Esophagus squamous epithelium (tissue), 5 donors: ENCODE measurements at places on chromosomes 16 and 17.

GRCh38 chr16:80637621-80638020, 96.8 kb downstream of the DYNLRB2 start:
- DNase-seq: no peak

DNA sequence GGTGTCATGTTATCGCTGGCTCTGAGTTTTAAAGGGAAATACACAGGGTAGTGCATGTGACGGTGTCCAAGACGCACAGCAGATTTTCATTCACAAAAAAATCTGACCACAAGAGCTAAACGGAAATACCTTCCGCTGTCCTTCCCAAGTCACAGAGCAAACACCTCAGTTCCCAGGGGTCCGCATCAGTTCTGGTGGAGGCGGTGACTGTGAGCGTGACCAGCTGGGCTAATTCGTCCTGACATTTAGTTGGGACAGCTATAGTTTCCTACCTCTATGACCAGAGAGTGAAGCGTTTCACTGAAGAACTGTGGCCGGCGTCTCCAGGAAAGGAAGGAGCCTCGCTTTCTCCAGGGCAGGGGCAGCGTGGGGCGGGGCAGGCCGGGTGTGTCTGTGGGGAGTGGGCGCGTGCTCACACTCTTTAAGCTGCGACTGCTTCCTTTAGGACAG, 10.5 kb upstream of the FASN start:
- no peak for DNase-seq

GRCh38 chr17:66858226-66859083, 23.5 kb downstream of the CACNG5 start:
- no peak for DNase-seq

DNA sequence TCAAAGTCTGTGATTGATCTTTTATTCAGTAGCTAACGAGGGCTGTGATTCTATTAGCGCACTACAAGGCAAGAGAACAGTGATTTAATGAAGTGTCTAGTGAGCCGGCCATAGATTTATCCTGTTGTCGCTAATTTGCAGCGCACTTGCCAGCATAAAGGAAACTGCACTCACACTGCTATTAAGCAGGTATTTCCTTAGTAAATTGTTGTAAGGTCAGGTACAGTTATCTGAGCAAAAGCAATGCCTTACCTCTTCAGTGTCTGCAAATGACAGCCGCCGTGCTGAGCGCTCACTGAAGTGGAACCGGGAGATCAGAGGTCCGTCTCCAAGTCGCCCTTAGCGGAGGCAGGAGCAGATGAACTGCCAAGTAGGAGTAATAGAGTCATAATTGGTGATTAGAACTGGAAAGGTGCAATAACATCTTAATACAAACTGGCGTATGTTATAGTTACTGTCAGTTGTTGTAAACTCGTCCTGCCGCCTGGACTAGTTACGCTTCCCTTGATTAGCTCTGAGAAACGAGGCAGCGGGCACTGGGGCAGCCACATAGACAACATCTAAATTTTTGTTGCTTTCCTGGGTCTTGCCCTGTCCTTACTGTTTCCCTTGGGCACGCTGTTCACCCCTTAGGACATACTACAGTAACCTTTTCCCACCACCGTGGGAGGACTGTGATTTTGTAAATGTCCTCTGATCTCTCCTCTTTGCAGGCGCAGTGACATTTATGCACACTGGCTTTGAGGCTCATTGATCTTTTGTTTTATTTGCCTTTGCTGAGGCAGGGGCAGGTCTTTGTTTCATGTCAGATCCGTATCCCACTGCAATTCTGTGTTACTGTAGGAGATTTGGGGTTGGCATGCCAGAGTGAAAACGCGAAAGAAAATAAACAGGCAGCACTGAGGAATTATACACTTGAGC, 363.1 kb downstream of the WWOX start:
- DNase-seq: no peak

DNA sequence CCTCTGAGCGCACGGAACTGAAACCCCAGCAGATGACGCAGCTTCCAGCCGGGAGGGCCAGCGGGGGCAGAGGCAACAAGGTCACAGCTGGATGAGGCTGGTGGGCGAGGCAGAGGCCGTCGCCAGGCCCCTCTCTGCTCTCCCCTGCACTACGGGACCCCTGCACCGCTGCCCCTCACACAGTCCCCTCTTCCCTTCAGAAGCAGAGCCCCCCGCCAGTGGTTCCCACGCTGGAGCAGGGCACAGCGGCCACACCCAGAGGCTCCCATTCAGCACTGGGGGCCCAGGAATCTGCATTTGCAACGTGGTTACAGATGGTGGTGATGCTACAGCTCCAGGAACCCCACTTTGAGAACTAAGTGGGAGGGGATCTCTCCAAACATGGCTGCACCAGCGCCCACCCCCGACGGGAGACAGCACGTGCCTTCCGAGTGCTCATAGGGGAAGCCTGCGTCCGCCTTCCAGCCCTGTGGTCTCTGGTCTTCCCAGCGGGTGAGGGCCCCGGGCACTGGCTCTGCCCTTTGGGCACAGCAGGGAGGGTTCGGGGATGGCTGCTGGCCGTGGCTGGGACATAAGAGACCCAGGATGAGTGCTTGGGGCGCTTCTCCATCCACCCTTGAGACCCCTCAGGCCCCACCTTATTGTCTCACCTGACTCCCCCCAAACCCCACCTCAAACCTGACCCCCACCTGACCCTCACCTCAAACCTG, 4.7 kb upstream of the RAB40B start:
- DNase-seq: no peak

- DNase-seq: no peak
Observed at GRCh38 chr17:79659376-79659775, 48.5 kb upstream of the RBFOX3 start.

DNA sequence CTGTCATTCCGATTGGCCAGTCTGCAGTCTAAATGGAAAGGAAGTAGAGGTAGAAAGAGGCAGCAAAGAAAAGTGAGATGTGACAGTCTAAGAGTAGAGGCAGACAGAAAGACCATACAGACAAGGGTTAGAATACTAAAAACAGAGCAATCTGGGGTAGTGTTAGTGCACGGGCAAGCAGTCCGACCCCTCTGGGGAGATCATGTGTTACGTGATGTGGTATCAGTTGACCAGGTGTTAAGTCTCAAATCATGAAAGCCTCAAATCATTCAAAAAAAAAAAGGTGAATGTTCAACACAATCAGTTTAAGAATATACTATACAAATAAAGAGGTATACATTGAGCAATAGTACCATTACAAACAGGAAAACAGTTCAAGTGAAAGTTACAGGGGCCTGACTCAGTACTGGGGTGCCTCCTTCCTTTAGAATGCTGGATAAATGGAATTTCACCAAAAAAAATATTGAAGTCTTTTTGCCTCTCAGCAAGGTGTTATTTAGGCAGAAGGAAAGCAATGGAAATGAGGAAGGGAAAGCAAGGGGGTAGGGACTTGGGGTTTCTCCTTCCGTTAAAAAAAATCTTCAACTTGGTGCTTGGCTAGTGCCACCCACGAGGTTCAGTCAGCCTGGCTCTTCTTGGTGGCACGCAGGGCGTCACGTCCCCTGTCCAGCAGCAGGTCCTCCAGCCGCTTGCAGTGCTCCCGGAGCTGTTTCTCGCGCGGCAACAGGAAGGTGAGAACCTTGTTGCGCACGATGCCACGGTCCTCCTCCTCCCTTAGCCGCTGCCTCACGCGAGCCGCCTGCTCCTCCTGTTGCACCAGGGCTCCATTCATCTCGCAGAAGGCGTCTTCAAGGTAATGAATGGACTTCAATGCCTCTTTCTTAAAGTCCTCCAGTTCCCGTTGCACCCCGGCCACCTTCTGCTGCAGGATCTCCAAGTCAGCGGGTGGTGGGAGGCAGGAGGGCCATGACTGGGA, 616 bp downstream of the CCDC182 start:
- no peak for DNase-seq

DNA sequence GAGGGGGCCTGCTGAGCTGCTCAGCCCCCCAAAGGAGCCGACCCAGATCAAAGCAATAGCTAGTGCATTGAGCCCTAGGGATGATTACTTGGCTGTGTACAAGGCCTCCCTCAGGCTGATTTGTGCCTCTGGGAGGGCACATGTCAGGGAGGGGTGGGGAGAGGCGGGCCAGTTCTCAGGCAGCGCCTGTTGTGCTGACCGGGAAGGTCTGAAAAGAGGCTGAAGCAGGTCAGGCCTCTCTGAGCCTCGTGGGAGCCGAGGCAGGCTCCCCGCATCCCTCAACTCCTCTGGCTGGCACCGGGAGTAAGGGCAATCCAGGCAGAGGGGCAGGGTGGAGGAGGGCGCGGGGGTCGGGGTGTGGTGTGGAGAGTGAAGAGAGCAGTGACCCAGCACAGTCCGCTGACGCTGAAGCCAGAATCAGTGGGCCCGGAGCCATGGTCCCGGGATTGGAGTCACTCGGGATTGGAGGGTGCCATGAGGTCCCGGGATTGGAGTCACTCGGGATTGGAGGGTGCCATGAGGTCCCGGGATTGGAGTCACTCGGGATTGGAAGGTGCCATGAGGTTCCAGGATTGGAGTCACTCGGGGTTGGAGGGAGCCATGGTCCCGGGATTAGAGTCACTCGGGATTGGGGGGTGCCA, 3.0 kb downstream of the DCXR start:
- no peak for DNase-seq

DNA sequence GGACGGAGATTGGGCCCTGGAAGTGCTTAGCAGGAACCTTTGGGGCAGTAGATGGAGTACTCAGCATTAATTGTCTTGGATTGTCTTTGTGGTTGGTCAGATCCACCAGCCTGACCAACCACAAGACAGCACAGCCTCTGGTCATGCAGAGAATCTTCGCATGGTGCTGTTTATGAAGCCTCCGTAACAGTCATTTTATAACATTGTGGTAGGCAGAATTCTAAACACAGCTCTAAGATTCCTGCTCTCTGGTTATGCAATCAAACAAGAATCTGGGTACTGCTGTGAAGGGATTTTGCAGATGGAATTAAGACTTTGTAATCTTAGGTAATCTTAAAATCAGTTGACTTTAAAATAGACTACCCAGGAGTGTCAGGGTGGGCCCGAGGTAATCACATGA, 312.2 kb upstream of the GOT2 start:
- no peak for DNase-seq

GRCh38 chr17:37447641-37448040, 41.0 kb downstream of the TADA2A start:
- DNase-seq: no peak

DNA sequence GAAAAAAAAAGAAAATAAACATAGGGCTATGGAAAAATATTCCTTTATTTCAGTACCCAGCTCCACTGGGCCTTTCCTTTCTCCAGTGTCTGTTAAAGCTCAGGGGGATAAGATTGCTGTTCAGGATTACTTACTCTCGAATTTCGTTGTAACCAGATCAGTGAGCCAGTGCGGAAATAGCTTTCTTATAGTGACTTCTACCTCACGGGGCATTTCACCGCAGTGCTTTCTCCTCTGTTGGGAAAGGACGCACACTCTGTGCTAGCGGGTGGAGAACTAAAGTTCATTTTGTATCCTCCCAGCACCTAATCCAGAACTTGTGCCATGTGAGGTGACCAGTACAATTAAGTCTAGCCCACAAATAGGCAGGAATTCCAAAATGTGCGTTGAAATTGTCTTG, 38.3 kb downstream of the RPA1 start:
- no peak for DNase-seq

GRCh38 chr17:64546716-64547115, 39.9 kb downstream of the CEP95 start:
- DNase-seq: no peak

DNA sequence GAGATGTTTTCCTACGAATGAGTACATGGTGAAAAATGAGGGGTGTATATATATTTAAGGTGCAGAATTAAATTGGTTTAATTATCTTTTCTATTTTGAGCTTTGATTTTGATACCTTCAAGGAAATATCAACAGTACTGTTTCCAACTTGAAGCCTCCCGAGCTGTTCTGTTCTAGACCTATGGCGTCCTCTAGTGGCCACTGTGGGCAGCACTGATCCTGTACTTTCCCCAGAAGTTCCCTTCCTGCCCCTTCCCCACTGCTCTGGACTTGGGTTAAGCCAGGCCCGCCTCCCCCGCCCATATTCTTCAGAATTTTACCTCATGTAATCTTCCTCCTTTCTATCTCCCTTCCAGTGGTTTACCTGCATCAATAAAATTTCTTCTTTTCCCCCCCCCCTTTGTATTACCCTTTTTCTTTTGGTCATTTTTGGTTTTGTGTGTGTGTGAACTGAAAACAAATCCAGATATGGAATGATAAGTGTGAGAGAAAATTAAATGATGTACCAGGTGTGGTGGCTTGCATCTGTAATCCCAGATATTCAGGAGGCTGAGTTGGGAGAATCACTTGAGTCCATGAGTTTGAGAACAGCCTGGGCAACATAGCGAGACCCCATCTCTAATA, 1643.5 kb downstream of the TP53TG3F start:
- no peak for DNase-seq

DNA sequence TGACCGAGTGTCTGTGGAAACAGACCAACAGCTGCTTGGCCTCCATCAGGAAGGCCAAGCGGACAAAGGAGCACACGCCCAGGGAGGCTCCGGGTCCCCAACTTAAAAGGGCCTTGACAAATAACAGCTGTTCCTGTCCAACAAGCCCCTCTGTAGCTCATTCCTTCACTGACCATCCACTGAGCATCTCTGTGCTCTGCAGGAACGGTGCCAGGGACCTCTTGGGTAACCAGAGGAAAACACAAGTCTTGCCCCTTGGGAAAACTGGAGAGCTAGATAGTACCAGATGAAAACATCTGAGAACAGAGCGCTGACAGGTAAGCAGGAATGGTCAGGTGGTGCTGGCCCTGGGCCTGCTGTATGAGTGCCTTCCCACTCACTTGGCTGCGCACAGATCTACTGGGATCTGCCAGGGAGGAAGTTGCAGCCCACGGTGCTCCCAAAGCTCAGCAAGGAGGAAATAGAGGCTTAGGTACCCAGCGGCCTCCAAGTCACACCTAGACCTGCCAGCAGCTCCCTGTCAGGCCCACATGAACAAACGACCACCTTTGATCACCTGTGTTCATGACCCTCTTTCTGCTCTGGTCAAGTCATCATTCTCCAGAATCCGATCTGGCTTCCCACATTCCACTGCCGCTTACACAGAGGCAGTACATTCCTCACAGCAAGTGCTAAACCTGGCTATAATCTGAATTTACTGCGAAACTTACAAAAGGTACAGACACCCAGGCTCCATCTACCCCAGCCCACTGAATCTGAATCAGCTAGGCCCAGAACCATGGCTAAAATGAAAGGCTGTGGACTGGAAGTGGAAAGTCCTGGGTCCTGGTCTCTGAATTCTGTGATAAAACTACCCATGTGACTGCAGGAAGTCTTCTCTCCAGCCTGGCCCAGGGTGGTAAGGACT, 12.5 kb downstream of the DCAKD start:
- DNase-seq: no peak

DNA sequence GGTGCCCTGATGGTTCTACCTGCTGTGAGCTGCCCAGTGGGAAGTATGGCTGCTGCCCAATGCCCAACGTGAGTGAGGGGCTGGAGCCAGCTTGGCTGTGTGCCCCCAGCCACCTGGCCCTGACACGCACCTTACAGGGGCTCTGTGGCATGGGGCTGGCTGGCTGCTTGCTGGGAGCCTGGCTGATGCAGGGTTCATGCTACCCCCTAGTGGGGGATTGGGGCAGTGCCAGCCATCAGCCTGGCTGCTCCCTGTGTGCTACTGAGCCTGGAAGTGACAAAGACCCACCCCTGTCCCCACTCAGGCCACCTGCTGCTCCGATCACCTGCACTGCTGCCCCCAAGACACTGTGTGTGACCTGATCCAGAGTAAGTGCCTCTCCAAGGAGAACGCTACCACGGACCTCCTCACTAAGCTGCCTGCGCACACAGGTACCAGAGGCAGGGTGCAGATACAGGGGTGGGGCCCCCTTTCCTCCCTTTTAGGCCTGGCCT, 5.7 kb downstream of the GRN start:
- DNase-seq: no peak

- no peak for DNase-seq
Observed at GRCh38 chr17:54980375-54980774, 11.8 kb downstream of the STXBP4 start.
